ENCODE measurements at places on chromosomes 7 and 10.
A peak's percentile ranks its signal among the peaks of the same experiment; 100 is the strongest.

DNA sequence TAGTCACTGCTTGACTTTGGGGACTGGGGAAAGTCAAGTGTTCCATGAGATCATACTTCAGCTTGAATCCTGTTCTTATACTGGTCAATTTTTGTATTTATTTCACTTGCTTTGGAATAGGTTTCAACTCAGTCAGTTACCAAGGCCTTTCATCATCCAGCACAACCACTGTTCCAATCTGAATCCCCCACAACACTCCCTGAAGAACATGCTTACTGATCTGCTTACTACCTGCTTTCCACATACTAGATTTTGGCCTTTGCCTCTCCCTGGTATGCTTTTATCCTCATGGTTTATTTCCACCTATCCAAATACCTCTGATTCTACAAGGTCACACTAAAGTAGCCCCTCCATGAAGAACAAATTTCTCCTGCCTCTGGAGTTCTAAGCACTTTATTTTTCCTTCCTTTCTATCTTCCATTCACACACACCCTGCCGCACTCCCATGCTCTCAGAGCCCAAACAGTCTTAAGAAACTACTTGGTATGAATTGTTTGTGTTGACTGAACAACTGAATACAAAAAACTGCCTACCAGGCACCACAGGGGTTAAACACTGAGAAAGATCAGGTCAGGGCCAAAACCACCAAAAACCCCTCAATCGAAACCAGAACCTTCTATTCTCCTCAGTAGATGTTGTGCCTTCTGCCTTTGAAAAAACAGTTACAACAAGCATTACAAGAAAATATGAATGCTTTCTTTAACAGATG, 178.1 kb downstream of the AVL9 start:
- no peak for DNase-seq

- DNase-seq: no peak
These were observed 21.1 kb downstream of the CRPPA start for GRCh38 chr7:16399916-16400892.

GRCh38 chr10:24449321-24449740, 240.4 kb downstream of the KIAA1217 start:
- DNase-seq: no peak

DNA sequence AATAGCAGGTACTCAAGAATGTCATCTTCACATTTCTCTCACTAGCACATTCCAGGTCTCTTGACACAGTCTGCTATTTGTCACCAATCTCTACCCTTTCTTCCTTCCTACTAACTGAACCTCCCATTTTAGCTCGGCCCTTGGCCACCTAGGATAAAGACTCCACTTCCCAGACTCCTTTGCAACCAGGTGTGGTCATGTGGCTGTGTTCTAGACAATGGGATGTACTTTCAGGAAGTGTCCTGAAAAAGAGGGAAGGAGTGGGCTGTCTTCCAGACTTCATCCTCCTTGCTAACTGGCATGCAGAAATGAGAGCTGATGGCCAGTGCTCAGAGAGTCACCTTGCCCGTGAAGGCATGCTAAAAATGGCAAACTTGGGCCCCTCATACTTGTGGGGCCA, 139.2 kb downstream of the AMPH start:
- DNase-seq: no peak

GRCh38 chr10:50629495-50630122, 5.9 kb upstream of the SGMS1 start:
- no peak for DNase-seq

DNA sequence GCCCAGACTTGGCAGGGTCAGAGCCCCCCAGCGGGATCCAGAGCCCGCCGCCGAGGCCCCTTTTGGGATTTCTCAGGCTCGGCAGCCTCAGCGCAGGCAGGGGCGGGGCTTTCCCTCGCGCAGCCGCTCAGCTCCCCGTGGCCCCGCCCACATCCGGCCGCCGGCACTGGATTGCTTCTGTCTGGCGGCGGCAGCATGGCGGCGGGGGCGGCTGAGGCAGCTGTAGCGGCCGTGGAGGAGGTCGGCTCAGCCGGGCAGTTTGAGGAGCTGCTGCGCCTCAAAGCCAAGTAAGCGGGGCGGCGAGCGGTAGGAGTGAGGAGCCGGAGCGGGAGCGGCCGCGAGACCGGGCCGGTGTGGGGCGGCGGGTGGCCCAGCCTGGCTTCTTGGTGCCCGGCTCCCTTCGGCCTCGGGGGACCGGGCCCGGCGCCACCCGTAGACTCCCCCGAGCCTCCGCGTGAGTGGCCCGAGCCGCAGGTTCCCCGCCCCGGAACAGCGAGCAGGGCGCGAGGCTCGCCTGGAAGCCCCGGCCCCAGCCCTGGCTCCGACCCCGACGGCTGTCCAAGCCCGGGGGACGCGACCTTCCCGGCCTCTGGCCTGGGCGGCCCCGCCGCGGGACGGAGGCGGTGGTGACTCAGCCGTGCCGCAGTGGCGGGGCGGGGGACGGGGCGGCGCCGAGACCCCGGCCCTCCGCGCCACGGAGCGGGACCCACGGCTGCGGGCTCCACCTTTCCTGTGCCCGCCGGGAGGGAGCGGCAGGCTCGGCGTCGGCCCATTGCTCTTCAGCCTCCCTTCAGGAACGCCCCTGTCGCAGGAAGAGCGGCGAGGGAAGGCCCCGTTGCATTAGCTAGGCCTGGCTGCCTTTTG, at the start of gene GLRX3:
Gene GLRX3 (plus strand): TSS at position 166 of the 864 bp plus-strand sequence. CDS start 30 bp downstream, at position 196.
- peak; percentile 81 for DNase-seq

DNA sequence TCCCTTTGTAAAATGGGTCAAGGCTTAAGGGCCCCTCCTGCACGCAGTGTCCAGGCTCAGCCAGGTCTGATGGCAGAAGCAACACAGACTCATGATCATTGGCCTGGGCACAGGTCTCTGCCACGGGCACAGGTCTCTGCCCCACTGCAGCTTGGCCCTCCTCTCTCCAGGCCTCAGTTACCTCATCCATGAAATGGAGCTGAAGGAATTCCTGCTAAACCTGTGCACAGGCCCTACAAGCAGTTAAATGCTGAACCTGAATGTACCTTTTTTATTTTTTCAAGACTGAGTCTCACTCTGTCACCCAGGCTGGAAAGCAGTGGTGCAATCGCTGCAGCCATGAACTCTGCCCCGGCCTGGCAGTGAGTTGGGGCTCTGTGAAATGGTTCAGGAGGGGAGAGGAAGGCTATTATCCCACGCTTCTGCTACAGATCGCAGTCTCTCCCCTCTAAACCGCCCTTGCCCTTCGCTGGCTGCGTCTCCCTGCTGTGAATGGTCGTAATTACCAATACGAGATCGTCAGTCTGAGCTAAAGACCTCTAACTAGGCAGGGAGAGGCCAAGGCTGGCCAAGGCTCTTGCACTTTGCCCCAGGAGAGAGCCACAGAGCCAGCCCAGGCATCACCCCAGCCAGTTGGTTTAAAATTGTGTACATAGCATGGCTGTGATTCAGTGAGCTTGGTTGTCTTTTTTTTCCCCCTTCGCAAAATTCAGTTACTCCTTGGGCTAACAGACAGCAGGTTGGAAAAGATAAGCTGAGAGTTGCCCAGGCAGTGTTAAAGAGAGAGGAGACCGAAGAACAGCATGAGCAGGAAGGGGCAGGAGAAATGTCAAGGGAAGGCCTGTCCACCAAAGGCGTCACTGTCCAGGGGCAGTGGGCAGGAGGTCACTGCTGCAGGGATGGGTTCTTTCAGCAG, 93.0 kb upstream of the KCTD7 start:
- DNase-seq: no peak

DNA sequence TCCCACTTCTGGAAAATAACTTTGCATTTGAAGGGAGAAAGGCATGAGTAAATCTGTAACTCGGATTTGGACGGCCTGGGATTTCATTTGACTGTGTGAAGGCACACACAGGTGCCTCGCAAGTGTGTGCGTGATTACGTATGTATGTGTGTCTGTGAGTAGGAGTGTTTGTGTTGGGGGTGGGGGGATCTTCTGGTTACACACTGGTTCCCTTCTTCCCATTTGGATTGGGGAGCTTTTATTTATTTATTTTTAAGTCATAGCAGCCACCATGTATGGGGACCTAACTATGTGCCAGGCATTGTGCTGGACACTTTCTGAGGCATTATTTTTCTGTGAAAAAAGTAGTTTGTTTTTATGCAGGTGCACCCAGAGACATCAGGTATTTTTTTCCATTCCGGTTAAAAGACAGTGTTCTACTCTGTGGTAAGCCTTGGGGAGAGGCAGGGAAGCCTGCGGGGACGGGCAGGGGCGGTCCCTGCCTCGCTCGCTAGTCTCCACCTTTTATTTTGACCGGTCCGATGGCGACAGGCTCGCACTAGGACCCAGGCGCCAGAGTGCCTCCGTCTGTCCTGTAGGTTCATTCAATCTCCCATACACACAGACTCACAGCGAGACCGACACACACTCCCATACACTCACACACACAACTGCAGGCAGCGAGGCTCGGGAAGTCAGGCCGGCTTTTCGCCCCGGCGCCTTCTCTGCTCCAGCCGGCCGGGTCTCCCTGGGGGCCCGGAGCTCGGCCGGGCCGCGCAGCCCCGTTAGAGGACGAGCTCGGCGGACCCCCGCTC, at the start of gene MXI1:
Gene MXI1 (plus strand): TSS at position 595 of the 794 bp plus-strand sequence. CDS start 204 bp downstream, outside the sequence.
- DNase-seq: peak; percentile 94

DNA sequence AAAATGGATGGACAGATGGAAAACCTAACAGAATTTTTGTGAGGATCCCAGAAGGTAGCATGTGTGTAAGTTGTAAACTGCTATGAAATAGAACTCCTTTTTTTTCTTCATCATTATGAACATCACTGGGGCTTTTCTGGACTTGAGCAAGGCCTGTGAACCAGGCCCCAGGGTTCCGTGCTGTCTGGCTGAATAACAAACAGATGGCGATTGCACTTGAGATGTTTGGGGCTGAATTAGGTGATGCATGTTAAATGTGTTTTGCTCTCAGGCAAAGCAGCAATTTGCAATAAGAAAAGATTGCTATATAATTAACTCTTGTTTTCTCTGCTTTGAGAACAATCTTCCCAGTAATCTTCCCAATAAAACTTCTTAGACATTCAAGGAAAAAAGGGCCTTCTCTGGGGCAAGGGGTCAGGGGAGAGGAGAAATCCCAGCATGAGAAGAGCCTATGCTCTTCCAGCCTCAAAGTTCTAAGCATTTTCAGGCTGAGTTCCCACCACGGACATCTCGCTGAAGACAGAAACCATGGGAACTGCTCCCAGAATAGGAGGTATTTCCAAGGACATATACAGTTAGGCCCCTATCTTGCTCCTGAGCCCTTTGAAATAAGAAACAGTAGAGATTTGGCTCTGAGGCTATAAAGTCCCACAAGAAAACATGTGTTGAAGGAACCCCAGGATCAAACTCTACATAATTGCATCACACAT, 98.7 kb downstream of the ITIH5 start:
- peak; percentile 86 for DNase-seq

Data from G401 (cell line).